ENCODE measurements at places on chromosomes 6 and 20.

- no peak for DNase-seq
Measured at GRCh38 chr6:43952746-43953145, 174.5 kb downstream of the MRPL14 start.

DNA sequence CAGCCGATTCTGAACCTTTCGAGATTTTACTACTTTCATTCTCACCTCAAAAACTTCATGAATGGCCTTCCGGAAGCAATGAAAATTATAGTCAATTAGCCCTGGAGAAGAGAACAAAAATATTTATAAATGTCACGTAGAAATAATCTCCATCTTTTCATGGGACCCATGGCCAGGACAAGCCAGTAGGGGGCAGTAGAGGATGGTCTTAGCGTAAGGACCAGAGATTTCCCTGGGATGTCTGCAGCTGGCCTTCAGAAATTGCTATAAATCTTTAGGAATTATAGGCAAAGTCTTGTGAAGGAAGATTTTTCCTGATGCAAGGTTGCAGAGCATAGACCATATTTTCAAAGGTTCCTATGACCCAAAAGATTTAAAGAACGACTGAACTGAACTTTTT, 15.6 kb upstream of the UBE2J1 start:
- DNase-seq, result peak; percentile 55

DNA sequence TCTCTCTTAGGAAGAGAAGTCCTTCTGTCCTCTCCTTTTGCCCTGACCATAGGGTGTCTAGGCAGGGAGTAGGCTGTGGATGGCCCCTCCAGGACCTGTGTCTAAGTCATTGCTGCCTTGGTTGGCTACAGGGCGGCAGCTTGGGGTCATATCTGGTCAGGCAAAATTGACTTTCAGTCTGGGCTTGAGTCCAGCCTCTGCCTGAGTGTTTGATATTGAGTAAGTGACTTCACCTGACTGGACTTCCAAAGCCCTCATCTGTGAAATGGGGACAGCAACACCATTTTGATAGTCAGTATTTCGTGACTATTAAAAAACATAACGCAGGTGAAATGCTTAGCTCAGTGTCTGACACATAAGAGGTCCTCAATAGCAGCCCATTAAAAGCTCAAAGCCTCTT, 4.6 kb downstream of the TGM3 start:
- DNase-seq, result no peak

- DNase-seq, result no peak
Measured at GRCh38 chr20:48288930-48289507, 503.7 kb upstream of the SULF2 start.

- DNase-seq, result no peak
Measured at GRCh38 chr6:87199787-87200186, 44.4 kb downstream of the ZNF292 start.

DNA sequence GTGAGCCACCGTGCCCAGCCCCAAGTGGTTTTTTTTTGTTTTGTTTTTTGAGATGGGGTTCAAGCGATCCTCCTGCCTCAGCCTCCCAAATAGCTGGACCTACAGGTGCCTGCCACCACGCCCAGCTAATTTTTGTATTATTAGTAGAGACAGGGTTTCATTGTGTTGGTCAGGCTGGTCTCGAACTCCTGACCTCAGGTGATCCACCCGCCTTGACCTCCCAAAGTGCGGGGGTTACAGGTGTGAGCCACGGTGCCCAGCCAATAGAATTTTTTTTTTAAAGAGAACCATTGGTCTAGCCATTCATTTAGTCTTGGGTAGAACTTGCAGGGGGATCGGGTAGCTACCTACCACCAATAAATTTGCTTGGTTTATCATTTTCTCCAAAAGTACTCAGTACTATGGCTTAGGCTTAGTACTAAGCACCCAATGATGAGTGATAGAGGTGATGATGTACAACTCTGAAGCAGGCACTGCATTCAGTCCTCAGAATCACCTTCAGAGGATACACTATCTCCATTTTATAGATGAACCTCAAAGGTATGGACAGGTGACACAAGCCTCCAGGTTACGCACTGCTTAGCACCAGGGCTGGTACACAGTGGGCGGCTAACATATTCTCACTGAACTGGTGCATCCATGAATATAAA, 12.9 kb upstream of the C20orf203 start:
- no peak for DNase-seq

DNA sequence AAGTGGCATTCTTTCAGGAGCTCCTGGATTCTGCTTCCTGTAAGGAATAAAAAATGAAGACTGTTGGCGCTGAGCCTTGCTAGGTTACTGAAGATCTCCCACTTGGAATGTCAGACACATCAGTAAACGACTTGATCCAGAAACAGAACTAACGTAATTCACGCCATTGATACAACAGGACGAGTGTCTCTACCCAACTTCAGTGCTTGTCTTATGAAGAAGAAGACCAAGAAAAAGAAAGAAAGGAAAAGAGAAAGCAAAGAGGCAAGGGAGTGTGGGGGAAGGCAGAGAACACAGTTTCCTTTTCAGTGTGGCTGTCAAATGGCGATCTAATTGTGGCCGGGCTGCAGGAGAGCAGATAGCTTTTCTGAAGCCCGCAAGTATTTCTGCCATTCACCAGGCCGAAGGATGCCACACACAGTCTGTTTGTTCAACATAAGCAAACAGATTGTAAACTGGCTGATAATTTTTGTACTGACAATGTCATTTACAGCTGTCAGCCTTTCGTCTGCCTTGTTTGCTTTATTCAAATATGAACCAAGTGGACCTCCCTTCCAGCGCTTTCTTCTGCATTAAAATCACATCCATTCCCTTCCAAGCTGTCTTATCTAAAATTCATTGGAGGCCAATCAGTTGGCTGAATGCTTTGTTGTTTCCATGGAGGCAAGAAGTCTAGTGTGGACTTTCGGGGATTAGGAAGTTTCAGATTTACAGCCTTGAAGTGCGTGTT, 180.6 kb downstream of the FOXA2 start:
- no peak for DNase-seq

DNA sequence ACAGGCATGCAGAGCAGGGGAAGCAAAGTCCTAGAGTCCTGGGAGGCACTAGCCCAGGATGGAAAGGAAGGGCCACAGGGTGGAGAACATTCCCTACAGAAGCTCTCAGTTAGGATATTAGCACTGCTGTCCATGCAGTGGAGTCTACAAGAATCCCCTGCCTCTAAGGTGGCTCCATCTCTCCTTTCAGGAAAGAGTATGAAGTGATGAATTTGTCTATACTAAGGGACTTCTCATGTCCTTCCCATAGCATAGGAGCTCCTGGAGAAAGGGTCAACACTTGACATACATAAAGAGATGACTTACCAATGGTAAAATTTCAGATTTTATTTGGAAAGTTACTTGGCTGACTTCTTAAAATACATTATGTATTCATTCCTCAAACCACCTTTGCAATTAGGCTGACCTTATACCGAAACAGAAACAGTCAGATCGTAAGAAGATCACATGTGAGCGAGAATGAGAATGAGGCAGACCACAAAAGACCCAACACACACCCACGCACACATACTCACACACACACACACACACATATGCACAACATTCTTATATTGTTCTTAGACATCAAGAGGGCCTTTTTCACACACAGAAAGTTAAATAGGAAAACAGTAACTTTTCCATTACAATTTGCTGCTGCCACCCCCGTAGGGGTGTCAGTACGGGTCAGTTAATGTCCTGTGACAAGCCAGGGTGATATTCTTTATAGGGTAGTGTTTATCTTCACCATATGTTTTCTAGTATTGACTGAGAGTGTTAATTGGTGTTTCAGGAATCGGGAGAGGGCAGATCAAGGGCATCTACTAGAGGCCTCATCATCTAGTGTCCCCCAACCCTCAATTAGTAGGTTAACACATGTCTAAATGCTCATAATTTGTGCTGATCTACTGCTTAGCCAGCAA, 159.4 kb downstream of the FAXC start:
- DNase-seq, result no peak

Data from lower leg skin (tissue), 4 donors.